Right forelimb (tissue), 1 donor: ENCODE measurements at places on chromosomes 2 and 18.

DNA sequence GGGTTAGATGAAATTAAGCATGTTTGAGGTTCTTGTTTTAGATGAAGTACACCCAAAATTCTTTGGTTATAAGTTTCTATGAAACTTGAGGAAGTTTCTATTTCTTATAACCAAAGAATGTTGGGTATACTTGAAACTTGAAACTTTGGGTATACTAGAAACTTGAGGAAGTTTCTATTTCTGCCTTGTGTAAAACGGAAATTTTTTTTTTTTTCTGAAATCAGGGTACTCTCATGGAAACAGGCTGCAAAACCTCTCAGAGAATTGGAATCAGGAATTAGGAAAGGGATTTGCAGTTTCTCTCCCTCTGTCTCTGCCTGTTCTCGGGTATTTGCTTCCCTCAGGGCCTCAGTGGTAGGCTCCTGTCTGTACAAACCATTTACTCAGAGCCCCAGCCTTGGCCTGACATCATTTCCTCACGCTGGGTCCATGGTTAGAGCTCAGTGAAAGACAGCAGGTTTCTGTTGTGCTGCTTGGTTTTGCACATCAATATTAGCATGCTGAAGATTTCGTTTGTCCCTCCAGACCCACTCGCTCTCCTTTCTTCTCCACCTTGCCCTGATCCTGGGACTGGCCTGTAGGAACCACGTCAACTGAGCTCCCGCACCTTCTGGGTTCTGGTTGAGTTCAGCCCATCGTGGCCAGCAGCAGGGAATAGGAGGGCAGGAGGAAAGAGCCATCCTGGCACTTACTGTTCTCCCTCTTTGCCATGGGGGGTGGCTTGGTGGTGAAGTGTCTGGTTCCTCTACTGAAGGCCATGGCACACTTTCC, 106.4 kb downstream of the POLR1A start:
- DNase-seq, result no peak

- DNase-seq, result no peak
These were observed 54.6 kb upstream of the PHLPP1 start for GRCh38 chr18:62660691-62661090.

DNA sequence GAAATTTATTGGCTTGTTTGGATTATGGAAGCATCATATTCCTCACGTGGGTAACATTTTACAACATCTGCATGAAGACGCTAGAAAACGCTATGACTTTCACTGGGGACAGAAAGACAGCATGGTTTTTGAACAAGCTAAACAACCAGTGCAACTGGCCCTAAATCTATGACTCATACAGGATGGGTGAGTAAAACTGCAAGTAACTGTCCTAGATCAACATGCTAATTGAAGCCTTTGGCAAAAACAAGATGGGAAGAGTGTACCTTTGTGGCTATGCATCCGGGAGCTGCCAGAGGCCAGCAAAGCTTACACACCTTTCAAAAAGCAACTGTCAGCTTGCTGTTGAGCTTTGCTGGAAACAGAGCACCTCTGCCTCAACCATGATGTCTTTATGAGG, 1096.0 kb upstream of the DDX18 start:
- DNase-seq, result no peak

DNA sequence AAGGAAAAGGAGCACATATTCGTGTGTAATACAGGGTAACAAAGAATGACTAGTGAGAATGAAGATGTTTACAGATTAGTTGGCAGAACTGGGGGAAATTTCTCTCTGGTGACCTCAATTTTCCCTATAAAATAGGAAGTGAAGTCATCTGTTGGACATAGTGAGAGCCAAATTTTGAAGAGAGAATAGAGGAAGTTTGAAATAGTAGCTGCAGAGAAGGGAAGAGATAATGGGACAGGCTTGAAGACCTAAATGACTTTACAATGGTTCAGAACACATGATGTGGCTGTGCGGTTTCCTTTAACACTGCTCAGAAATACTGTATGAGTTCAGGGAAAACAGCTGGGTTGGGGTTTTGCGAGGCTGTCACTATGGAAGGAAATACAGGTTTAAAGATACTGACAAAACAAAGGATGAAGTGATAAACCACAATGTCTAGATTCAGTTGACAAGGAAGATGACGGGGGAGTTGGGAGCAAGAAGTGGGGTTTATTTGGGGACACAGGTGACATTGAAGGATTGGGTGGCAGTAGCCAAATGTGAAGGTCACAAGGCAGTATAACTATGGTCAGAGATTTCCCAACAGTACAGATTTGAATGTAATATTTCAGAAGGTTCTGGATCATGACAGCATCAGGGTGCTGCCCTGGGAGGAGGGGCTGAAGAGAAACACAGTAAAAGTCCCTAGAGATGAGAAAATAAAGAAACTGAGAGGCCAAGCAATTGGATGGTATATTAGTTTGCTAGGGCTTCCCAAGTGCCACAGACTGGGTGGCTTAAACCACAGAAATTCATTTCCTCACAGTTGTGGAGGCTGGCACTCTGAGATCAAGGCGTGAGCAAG, 82.6 kb upstream of the TANK start:
- no peak for DNase-seq

DNA sequence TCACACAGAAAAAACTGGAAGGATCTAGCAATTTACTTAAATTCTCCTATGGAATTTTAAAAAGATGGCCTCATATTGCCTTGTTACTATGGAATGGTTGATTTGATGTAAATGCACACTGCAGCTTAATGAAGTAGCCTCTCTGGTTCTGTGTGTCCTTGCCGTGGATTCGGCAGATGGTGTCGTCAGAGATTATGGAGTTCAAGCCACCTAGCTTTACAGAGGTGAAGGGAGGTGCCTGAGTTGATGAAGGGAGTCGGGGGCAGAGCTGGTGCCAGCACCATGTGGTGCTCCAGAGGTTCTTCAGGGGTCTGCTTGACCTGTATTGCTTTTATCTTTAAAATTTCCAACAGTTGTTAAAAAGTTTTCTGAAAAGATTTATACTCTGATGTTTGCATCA, 48.8 kb downstream of the ASAP2 start:
- DNase-seq, result no peak

GRCh38 chr18:48992791-48993555, 42.2 kb upstream of the SMAD7 start:
- DNase-seq, result no peak
